Activated gamma-delta T cell treated with anti-CD3 and anti-CD28 coated beads, Interleukin-2, amount 50 U/mL, for 16 hours (primary cell): ENCODE measurements at places on chromosomes 12 and 14.

- no peak for DNase-seq
These were observed 10.6 kb upstream of the ART4 start for GRCh38 chr12:14853961-14854360.

GRCh38 chr12:100576331-100577036, 3.0 kb downstream of the GAS2L3 start:
- DNase-seq = no peak

- no peak for DNase-seq
These were observed 59.4 kb downstream of the CIT start for GRCh38 chr12:119817546-119818343.

DNA sequence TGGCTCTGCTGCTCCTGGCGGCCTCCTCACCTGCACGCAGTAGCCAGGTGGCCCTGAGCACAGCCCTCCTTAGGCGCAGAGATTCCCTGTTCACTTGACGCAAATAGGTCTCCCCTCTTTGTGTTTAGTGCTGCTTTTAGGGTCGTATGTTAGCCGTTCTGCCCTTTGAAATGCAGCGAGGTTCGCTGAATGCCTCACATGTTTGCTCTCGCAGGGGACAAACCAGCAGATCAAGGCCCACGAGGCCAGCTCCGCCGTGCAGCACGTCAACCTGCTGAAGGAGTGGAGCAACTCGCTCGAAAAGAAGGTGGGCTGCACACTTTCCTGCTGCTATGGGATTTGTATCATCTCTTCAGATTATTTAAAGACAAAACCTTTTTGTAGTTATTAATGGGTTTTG, 31.4 kb upstream of the AMN start:
- DNase-seq = no peak

DNA sequence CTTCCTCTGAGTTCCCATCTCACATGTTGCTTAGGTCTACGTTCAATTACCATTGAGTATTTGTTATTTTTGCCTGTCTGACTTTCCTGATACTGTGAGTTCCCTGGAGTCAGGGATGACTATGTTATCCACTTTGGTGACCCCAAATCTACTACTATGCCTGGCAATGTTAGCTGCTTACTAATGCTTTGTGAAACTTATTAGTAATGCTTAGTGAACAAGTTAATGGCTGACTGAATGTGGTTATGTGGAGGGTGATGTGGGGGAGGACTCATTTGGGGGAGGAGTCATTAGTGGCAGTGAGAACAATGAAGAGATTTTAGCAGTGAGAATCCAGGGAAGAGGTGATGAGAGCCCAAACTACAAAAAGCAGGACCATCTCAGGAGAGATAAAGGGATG, 121.6 kb downstream of the KTN1 start:
- DNase-seq = no peak

- DNase-seq = no peak
These were observed 237.3 kb upstream of the GRIP1 start for GRCh38 chr12:66916189-66916588.

DNA sequence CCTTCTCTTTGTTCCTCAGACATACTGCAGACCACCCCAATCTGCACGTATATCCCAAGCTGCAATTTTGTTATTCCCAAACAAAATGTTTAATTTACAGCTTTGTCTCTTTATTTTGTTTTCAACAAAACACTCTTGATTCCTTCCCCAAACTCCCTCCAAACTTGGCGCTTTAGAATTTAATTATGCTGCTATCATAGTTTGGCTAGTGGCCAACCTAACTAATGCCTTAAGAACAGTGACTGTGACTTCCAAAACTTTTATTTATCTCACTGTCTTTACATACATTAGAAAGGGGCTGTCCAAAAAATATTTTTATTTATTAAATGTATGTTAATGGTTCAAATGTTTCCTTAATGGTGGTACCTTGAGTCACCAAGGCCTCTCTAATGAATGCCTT, 7.1 kb downstream of the TMBIM4 start:
- no peak for DNase-seq

- DNase-seq = no peak
These were observed 769 bp downstream of the EXOC3L4 start for GRCh38 chr14:103095210-103095778.

DNA sequence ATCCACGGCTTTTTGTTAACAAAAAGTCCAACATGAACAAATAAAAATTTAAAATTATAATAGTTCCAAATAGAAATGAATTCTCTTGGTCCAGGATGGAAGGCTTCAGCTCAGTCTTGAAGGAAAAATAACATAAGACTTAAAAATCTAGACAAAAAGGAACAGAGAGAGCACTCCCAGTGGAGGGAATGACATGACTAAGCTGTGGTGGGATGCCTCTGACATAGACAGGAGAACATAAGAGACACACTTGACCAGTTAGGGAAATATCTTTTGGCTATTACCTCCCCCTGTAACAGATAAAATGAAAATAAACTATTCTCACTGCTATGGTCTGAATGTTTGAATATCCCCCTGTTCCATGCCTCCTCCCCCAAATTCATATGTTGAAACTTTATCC, 106.8 kb downstream of the BBS10 start:
- no peak for DNase-seq

- DNase-seq = no peak
These were observed 3.0 kb downstream of the GZMB start for GRCh38 chr14:24630872-24631477.

DNA sequence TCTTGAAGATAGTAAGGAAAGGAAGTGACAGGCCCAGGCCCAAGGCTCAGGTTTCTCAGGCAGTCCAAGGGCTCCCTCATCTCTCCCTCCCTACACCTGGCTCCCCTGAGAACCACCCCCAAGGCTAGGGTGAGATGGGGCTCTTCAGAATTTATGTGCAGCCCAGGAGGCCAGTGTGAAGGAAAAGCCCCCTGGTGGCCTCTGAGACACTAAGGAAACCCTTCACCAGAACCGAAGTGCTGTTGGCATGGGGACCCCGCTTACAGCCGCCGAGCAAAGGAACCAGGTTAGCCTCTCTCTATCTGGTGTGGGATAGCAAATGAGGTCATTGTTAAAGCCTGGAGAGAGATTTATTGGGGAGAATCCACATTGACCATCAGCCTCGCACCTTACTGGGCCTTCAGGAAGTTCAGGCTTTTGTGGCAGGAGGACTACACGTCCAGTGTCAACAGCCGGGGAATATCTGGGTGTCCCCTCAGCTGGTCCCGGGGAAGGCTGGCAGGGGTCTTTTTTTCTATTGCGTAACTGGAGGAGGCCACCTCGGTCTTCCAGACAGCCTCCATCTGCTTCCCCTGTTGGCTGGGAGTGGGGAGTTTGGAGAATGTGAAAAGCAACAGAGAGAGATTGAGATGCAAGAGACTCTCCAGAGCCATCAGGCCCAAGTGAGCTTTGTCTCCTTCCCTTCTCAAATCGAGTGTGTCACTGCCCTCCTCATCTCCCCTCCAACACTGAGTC, 18.1 kb downstream of the FAM186B start:
- DNase-seq = no peak

DNA sequence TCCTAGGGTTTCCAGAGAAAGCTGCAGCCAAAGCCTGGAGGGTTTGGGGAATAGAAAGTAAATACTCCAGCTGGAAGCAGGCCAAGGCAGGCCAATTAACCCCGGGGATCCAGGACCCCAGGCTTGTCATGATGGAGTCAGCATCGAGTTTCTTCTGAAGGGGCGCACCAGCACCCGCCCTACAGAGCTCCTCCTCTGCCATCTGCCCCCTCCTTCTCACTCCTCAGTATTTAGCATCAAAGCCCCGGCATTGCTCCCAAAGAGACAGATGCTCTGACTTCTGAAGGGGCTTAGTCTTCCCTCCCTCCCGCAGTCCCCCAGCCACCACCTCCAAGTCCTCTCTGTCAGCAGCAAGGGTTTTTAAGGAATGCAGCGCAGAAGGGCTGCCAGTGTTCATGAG, 285.1 kb upstream of the NOS1 start:
- DNase-seq = no peak

- no peak for DNase-seq
These were observed 10.1 kb upstream of the DLGAP5 start for GRCh38 chr14:55201219-55202101.

GRCh38 chr14:33612197-33612505, 338.7 kb downstream of the EGLN3 start:
- no peak for DNase-seq

DNA sequence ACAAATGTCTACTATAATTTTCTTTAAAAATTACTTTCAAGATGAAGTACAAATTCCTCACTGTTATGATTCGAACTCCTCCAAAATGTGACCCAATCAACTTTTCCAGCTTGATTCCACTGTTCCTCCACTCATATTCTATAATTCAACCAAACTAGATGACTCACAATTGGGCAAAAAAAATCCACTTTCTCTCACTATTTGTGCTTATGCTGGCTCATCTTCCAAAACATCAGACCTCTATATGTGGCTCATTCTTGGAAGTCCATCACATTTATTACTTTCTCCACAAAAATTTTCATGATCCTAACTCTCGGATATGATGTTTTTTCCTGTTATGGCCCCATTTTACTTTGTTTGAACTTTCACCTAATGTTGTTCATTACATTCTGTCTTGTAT, 26.9 kb upstream of the RXYLT1 start:
- no peak for DNase-seq
